ENCODE measurements at places on chromosomes 6 and 20.

- peaks cover 62% of the 10 kb centered on the region for H3K27me3 ChIP-seq
- H3K27ac ChIP-seq: no peak overlapping the region
- H3K36me3 ChIP-seq: no peaks in the 10 kb centered on the region
Measured at GRCh38 chr20:4243071-4243470, 227.7 kb upstream of the RNF24 start.

DNA sequence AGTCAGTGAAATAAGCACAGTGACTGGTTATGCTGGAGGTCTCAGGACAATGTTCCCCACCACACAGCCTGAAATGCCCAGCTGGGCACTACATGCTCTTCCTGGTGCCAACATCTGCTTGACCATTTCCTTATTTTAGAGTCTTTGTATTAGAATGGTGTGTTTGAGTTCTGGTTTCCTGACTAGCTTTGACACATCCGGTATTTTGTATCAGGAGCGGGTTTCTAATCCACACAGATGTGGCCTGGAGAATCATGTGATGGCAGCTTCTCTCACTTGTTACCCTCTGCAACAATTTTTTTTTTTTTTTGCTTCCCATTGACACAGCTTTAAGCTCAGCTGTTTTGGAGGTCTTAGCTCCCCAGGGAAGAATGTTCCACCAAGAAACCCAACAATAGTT is 164.5 kb upstream of the CST7 start:
- H3K4me1 ChIP-seq: no peaks in the 10 kb centered on the region
- H3K4me3 ChIP-seq: no peak overlapping the region
- H3K27ac ChIP-seq: no peak overlapping the region
- no peaks in the 10 kb centered on the region for H3K27me3 ChIP-seq

GRCh38 chr20:10313701-10314100 is 95.1 kb downstream of the SNAP25 start:
- H3K36me3 ChIP-seq: no peaks in the 10 kb centered on the region
- H3K4me1 ChIP-seq: peaks cover 15% of the 10 kb centered on the region
- H3K4me3 ChIP-seq: no peak overlapping the region
- no peak overlapping the region for H3K27ac ChIP-seq

- no peak overlapping the region for H3K4me3 ChIP-seq
- peaks cover 7% of the 10 kb centered on the region for H3K27me3 ChIP-seq
- peaks cover 2% of the 10 kb centered on the region for H3K36me3 ChIP-seq
- H3K27ac ChIP-seq: peak overlapping the region; percentile 76
- H3K4me1 ChIP-seq: peaks cover 36% of the 10 kb centered on the region
- no peak for DNase-seq
Measured at GRCh38 chr20:38842026-38842425, 36.5 kb downstream of the PPP1R16B start.

- H3K27me3 ChIP-seq: no peaks in the 10 kb centered on the region
- H3K4me3 ChIP-seq: no peak overlapping the region
- H3K4me1 ChIP-seq: no peaks in the 10 kb centered on the region
- no peaks in the 10 kb centered on the region for H3K36me3 ChIP-seq
- DNase-seq: no peak
- no peak overlapping the region for H3K27ac ChIP-seq
Measured at GRCh38 chr20:24673678-24674570, 204.5 kb downstream of the SYNDIG1 start.

- no peaks in the 10 kb centered on the region for H3K27me3 ChIP-seq
- H3K27ac ChIP-seq: no peak overlapping the region
- no peak overlapping the region for H3K4me3 ChIP-seq
- no peak for DNase-seq
Measured at GRCh38 chr6:155829646-155830045, 374.0 kb upstream of the NOX3 start.

GRCh38 chr20:62749851-62750445 is 41.3 kb downstream of the NTSR1 start:
- no peaks in the 10 kb centered on the region for H3K4me1 ChIP-seq
- H3K4me3 ChIP-seq: no peak overlapping the region
- H3K27ac ChIP-seq: no peak overlapping the region
- peaks cover 21% of the 10 kb centered on the region for H3K27me3 ChIP-seq
- H3K36me3 ChIP-seq: no peaks in the 10 kb centered on the region

- no peak overlapping the region for H3K4me3 ChIP-seq
- DNase-seq: no peak
- H3K36me3 ChIP-seq: no peaks in the 10 kb centered on the region
- H3K27me3 ChIP-seq: peaks cover 9% of the 10 kb centered on the region
- no peaks in the 10 kb centered on the region for H3K4me1 ChIP-seq
Measured at GRCh38 chr20:48092596-48093280, 307.5 kb upstream of the SULF2 start.

- no peaks in the 10 kb centered on the region for H3K4me1 ChIP-seq
- H3K36me3 ChIP-seq: no peaks in the 10 kb centered on the region
Measured at GRCh38 chr6:170210651-170211403, 80.1 kb downstream of the DLL1 start.

Measured in heart right ventricle (tissue), 16 donors.